ENCODE measurements at places on chromosomes 5 and 9.

- DNase-seq = no peak
These were observed 401.9 kb upstream of the GRIA1 start for GRCh38 chr5:153088538-153088937.

- no peak for DNase-seq
These were observed 113.2 kb downstream of the TLE4 start for GRCh38 chr9:79684711-79685575.

DNA sequence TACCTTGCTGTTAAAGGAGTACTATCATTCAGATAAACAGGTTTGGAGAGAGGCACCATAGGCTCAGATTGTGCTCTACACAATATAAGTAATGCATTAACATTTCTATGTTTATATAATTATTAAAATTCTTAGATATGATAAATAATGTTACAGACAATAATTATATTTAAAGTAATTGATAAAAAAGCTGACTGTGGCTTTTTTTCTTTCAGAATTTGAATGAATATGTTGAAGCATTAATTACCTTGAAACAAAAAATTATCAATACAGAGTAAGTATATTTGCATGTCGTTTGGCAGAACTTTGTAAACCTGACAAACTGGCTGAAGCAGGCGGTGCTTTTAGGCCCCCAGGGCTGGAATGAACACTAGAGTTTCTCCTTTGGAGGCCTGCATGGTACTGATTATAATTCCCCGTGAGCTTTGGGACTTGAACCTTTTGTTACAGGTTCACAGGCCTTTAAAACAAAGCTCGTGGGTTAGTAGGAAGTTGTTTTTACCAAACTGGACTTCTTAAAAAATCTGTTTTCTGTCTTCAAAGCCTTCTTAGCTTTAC, 13.8 kb downstream of the ICE1 start:
- DNase-seq = no peak

- no peak for DNase-seq
These were observed 303.8 kb upstream of the PRR16 start for GRCh38 chr5:120160124-120160895.

GRCh38 chr5:96823900-96824380, 16.2 kb upstream of the ERAP1 start:
- peak; percentile 13 for DNase-seq

- DNase-seq = no peak
These were observed 47.4 kb upstream of the BARX1 start for GRCh38 chr9:94002316-94003140.

- DNase-seq = no peak
These were observed 278.0 kb downstream of the CETN3 start for GRCh38 chr5:90131383-90132133.

- DNase-seq = no peak
These were observed 66.2 kb downstream of the MPDZ start for GRCh38 chr9:13213337-13213736.

DNA sequence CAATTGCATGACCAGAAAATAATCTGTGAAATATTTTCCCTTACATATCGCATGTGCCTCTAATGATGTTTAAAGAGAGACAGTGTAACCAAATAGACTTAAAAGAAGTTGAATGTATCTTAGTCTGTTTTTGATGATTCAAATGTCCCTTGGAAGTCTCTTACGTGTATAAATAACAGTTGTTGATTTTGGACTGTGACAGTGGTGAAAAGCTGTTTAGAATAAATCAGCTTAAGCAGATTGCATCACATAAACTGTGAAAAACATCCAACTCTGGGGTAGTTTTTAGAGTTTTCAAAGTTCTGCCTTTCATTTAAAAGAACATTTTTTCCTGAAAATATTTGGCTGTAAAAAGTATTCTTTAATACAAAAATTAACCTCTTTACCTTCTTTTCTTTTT, 301.1 kb downstream of the PRR16 start:
- no peak for DNase-seq

DNA sequence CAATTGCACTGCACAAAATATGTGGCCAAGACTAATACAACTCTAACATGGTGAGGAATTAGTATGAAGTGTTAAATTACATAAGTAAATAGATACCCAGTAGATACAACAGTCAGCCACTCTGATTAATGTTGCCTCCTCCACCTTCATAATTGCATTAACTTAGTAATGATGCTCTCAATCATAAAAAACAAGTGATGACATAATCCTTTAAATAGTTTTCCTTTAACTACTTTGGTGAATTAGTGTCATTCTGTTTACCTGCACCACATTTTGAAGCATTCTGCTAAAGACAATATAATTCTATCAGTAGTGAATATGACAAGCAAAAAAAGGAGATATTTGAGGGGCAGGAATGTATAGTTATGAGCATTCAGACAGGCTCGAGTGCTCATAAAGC, 265.9 kb upstream of the SLC24A2 start:
- no peak for DNase-seq

DNA sequence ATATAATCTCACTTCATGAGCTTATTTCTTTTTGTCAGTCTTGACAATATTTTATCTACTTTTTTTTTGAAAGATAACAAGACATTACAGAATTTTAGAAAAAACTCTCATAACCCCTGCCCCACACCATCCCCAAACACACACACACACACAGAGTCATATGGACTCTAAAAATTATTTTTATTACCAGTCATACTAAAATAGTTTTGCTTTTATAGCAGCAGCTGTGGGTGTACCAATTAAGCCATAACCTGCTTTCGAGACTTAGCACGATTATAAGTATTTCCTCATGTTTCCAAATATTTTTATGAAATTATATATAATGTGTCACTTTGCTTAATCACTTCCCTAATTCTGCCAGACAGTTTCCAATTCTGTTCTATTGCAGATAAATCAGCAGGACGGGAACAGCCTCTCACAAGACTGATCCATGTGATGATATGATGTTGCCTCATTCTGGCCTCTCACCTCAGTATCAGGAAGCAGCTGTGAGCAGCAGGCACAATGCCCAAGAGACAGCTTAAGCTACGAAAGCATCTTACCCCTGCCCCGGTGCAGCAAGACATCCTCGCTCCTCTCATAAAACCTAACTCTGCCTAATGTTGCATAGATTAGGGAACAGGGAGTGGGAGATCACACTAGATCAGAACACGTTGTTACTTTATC, 7.0 kb downstream of the PDCL start:
- no peak for DNase-seq

GRCh38 chr9:128747241-128747640, 23.3 kb upstream of the ZDHHC12 start:
- DNase-seq = no peak

DNA sequence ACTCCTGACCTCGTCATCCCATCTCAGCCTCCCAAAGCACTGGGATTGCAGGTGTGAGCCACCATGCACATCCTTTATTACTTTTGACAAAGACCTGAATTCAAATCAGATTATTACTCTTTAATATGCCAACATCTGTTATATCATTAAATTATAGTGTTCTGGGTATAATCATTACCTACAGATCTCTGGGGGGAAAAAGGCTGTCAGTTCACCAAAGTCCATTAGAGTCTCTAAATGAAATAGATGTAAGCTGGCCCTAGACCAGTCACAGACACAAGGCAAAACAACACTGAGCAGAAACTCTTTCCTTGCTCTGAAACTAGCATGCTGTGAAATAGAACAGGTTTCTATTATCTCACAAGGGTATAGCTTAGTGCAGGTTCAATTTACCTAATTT, 21.6 kb upstream of the TRIO start:
- DNase-seq = no peak

DNA sequence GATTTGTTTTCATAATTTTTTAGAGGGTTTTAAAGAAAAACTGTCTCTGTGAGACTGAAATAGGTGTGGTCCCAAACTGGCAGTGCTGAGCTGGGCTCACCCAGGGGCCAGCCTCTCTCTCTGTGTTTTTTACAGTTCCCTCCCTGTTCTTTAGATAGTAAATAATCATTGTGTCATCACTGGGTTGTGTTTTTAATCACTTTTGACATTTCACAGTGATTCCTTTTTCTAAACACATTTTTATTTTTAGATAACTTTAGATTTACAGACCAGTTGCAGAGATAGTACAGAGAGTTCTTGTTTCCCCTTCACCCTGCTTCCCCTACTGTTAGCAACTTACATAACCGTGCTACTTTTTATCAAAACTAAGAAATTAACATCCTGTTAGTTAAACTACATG, 44.4 kb downstream of the MAP1B start:
- DNase-seq = no peak

- DNase-seq = no peak
These were observed 38.6 kb upstream of the TESK1 start for GRCh38 chr9:35566417-35566816.

GRCh38 chr5:95817430-95817829, 5.1 kb downstream of the GLRX start:
- peak; percentile 29 for DNase-seq

- DNase-seq = no peak
These were observed 13.2 kb upstream of the PCA3 start for GRCh38 chr9:76751001-76751400.

- no peak for DNase-seq
These were observed 165.3 kb downstream of the BNC2 start for GRCh38 chr9:16705111-16705604.

- DNase-seq = no peak
These were observed 161.2 kb downstream of the MPDZ start for GRCh38 chr9:13118313-13118712.

DNA sequence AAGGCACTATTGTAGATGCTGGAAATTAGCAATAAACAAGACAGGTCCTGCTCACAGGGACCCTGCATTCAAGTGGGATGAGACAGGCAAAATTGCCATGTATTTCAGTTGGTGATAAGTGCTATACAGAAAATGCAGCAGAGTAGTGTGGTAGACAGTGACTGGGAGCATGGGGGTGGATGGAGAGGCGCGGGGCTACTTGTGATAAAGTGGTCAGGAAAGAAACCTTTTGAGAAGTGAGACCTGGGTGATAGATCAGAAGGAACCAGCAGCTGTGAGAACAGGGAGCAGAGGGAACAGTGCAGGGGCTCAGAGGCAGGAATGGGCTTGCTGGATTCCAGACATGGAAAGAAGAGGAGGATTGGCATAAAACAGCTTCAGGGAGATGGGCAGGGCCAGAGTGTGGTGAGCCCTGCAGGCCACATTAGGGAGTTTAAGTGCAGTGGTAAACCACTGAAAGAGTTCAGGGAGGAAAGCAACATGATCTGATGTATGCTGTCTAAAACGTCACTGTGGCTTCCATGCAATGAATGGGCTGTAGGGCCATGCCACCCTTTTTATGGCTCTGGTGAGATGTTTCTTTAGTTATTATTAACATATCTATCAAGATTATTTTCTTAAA, 7.3 kb downstream of the CRHBP start:
- no peak for DNase-seq

Measured in CD4-positive, alpha-beta T cell treated with Interleukin-6 at 100 ng/mL for 8 hours (primary cell).